ENCODE measurements at places on chromosomes 4 and X. TPM values are rescaled to one million over a fixed set of nuclear protein-coding genes. Genes with fewer than 3 reads are reported as not detected.

GLRA2 gene
- not detected for total RNA-seq

ELF4 gene
- total RNA-seq = 11.5 TPM

FBXW7 gene
- total RNA-seq = 145 TPM

DIPK2B gene
- total RNA-seq = not detected

S100P gene
- total RNA-seq = 928 TPM

NAP1L2 gene
- total RNA-seq = 0.38 TPM

SPOCK3 gene
- 1.0 TPM for total RNA-seq

GPR143 gene
- 0.79 TPM for total RNA-seq

ENPP6 gene
- total RNA-seq = not detected
